ENCODE measurements at places on chromosomes 6 and 20. TPM values are rescaled to one million over a fixed set of nuclear protein-coding genes. Genes with fewer than 3 reads are reported as not detected.

C6orf58 gene
- not detected for total RNA-seq

HDGFL1 gene
- total RNA-seq = not detected

REV3L gene
- total RNA-seq = 26.1 TPM

L3MBTL3 gene
- total RNA-seq = 13.5 TPM

CAGE1 gene
- not detected for total RNA-seq

RAD21L1 gene
- 0.27 TPM for total RNA-seq

NHLRC1 gene
- total RNA-seq = 0.08 TPM

PRR18 gene
- total RNA-seq = not detected

SASH1 gene
- 0.47 TPM for total RNA-seq

SEL1L2 gene
- total RNA-seq = not detected

DNA sequence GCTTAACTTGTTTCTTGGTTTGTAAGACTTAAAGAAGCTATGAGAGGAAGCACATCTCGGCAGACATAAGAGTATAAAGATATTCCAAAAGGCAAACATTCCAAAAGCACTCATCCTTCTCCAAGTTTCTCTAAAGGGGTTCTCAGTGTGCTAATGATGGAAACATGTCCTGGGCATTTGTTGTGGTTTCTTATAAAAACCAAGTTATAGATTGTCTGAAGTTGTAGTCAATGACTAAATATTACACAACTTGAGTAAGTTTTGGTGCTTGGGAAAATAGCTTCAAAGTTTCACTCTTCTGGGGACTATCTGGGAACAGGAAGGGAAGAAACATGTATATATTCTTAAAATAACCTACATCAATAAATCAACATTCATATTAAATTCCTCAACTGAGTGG, 128.3 kb upstream of the TBX18 start:
- DNase-seq = no peak

GRCh38 chr6:97626671-97627441, 343.8 kb upstream of the MMS22L start:
- DNase-seq = no peak

DNA sequence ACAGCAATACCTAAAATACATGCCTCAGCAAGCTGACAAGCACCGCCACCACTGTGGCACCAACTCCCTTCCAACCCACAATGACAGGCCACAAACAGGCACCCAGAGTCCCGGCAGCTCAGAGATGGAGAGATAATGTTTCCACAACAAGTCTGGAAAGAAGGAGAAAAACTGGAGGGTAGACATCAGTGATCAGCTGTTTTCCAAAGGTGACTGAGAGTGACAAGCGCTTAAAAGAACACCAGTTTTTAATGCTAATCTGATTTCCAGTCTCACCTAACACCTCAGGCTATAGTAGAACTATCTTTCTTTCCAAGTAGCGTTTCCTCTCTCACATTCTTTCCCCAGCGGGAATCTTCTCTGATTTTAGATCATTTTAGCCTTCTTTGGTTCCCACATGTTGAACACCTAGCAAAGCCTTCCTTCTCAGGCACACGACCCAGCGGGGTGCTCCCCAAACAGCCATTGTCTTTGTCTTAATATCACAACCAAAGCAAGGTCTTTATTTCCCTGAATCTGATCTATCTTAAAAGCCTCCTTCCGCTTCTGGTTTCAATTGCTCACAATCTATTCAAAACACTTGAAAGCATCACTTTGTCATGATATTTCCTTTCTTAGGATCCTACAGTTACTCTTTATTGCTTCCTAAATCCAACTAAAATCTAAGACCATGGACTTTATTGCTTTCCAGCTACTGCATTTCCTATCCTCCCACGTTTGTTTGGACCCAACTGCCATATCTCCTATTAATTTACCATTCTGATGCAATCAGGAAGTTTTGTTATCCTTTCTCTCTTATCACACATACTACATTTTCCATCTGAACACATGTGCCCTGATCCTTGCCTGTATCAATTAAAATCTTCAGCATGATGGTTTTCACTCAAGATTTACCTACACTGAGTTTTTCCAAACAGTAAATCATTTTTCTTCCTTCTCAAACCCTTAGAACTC, 282.7 kb downstream of the ADGB start:
- no peak for DNase-seq

GRCh38 chr6:1281746-1282145, 30.2 kb upstream of the FOXQ1 start:
- DNase-seq = no peak

- DNase-seq = no peak
These were observed 49.9 kb upstream of the KLHL31 start for GRCh38 chr6:53715434-53715833.

DNA sequence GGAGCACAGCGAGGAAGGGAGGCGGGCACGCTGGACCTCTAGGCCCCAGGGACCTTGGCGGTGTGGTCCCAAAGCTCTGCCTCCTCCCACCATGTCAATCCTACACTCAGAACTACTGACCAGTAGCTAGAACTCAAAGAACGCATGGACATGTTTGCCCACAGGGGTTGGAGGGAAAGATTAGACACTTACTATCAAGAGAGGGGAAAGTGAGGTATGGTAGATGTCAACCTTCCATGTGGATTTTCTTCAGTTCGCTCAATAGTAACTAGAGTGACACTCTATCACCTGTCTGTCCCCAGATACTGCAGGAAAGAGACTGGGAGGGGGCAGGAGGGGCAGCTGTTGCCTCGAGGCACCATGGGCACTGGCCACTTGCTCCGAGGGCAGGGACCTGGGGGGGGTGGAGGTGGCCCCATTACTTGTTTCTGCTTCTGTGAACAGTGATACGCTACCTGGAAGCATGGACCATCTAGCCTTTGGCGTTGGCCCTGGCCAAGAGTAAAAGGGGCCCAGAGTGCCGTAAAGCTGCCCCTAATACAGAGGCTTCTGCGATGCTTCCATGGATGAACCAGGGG, 912 bp upstream of the DIDO1 start:
- DNase-seq = no peak

DNA sequence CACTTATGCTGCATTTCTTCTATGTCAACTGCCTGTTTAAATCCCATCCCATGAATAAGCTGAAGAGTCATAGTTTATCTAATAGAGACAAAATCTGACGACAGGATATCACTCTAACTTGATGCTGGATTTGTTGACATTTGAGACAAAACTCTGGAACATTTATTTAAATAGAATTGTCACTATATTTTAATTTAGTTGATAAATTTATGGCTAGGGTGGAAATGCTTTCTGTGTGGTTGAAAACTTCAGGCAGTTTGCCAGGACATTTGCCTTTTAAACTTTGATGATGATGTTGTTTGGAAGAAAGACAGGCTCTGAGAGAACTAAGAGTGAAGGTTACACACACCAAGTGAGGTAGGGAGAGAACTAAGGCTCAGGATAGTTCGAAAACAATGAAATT, 68.1 kb downstream of the GJA1 start:
- no peak for DNase-seq

GRCh38 chr6:2783188-2783963, 18.2 kb downstream of the WRNIP1 start:
- no peak for DNase-seq

- no peak for DNase-seq
These were observed 32.2 kb downstream of the RAMACL start for GRCh38 chr6:166554316-166554715.

GRCh38 chr6:4625557-4625956, 150.6 kb upstream of the CDYL start:
- DNase-seq = no peak

DNA sequence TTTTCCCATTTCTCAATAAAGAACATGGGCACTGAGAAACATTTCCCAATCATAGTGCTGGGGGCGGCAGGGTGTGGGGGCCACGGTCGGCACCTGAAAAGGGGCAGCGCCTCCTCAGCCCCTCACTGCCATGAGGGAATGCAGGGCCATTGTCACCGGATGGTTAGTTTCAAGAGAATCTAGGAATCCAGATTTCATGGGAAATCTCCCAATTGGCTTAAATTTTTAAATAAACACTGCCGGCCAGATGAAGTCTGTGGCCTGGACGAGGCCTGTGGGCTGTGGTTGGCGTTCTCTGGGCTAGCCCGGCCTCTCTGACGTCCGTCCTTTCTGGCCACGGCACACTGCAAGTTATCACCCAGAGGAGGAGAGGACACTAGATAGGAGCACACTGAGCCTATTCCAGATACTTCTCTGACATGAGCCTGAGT, 25.6 kb downstream of the MANBAL start:
- DNase-seq = no peak

GRCh38 chr20:38209054-38209675, 44.1 kb upstream of the TGM2 start:
- DNase-seq = no peak

GRCh38 chr6:154306696-154307095, 49.9 kb downstream of the IPCEF1 start:
- DNase-seq = no peak

DNA sequence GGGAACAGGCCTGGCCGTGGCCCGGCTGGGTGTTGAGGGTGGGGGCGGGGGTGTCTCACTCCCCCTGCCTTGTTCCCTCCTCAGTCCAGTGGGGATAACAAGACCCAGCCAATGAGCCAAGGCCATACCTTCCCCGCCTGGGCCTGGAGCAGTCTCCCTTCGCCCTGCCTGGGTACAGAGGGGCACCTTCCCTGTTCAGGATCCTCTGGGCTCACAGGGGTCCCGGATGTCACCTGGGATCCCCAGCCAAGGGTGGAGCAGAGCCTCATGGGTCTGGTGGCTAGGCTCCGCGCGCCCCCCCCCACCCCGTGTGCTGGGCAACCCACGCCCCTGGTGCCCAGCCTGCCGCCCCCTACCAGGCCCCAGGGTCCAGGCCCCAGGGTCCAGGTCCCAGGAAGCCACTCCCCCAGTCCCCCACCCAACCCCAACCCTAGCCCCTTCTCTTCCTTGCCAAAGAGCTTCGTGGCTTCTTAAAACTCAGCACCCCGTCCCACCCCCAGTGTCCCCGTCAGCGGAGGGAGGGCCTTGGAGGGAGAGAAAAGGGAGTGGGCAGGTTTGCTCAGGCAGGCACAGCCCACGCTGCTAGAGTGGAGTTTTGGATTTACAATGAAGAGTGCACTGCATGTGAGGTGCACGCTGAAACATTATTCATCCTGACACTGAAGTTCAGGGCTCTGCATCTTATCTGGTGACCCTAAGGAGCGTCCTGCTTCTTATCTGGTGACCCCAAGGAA, 11.8 kb downstream of the HRH3 start:
- no peak for DNase-seq

- DNase-seq = no peak
These were observed 187.2 kb upstream of the COL21A1 start for GRCh38 chr6:56434606-56435005.

GRCh38 chr20:62627901-62628612, 14.2 kb upstream of the SLCO4A1 start:
- no peak for DNase-seq
